ENCODE measurements at places on chromosomes 11 and 22.
A peak's percentile ranks its signal among the peaks of the same experiment; 100 is the strongest.

DNA sequence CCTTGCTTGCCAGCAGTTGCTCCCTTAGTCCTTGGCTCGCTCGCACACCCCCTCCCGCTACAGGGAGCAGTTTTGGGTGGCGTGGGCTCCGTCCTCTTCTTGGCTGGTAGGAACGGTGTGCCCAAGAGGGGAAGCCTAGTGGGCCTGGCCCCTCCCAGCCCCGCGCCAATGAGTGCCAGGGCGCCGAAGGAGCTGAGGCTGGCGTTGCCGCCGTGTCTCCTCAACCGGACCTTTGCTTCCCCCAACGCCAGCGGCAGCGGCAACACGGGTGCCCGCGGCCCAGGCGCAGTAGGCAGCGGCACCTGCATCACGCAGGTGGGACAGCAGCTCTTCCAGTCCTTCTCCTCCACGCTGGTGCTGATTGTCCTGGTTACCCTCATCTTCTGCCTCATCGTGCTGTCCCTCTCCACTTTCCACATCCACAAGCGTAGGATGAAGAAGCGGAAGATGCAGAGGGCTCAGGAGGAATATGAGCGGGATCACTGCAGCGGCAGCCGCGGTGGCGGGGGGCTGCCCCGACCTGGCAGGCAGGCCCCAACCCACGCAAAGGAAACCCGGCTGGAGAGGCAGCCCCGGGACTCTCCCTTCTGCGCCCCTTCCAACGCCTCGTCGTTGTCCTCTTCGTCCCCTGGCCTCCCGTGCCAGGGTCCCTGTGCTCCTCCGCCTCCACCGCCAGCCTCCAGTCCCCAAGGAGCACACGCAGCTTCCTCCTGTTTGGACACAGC lies 1.6 kb downstream of the C11orf87 start:
- DNase-seq: no peak

DNA sequence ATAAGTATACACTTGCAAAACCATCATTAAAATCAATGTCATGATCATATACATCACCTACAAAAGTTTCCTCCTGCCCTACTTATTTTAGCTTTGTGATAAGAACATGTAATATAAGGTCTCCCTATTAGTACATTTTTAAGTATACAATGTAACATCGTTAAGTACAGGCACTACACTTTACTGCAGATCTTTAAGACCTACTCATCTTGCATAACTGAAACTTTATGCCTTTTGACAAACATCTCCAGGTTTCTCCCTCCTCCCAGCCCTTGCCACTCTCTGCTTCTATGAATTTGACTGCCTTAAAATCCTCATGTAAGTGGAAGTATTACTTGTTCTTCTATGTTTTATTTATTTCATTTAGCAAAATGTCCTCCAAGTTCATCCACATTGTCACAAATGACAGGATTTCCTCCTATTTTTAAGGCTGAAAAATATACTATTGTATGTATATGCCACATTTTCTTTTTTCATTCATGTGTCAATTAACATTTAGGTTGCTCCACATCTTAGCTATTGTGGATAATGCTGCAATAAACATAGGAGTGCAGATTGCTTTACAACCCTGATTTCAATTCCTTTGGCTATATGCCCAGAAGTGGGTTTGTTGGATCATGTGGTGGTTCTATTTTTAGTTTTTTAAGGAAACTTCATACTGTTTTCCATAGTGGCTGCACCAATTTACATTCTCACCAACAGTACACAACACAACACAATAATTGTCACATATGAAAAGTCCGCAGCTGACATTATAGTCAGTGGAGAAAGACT lies 471.1 kb upstream of the ANO3 start:
- no peak for DNase-seq

- no peak for DNase-seq
Measured at GRCh38 chr11:90135016-90135415, 553 bp downstream of the NAALAD2 start.

GRCh38 chr11:46222490-46223251 lies 54.8 kb upstream of the CREB3L1 start:
- DNase-seq: no peak

- DNase-seq: no peak
Measured at GRCh38 chr11:3795131-3796001, 2.0 kb downstream of the NUP98 start.

DNA sequence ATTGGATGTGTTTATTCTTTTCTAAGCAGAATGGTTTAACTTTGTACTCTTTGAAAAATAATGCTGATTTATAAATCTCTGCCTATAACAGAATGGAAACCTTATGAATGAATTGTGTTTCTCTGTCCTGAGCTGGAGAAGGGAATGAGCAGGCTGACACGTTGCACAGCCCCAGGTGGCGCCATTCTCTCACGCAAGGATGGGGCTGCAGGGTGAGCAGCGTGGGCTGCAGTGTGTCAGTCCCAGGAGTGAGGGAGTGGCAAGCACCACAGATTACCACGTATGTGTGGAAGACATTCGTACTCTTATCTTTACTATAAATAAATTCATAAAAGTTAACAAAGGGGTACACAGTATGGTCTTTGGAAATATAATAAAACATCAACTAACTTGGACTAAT lies 33.4 kb downstream of the FDX1 start:
- DNase-seq: peak; percentile 11

DNA sequence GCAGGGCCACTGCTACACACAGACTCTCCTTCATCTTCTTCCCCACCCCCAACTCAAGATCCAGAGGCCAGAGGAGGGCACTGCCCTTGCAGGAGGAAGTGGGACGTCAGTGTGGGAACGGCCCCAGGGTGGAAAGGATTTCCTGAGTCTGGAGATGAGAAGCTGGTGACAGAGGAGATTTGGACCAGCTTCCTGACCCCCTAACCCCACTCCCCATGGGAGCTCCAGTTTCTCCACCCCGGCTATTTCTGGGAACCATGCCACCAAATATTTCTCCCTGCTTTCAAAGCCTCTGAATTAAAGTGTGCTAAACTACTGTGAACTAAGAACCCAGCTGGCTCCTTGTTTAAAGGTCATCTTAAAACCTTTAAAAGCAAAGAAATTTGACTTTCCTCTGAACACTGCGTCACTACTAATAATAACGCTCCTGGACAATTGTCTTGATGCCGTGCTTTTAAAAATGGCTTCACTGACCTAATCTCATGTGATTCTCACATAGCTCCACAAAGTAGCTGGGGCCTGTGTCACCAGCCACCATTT lies 46.6 kb downstream of the CWC15 start:
- no peak for DNase-seq

DNA sequence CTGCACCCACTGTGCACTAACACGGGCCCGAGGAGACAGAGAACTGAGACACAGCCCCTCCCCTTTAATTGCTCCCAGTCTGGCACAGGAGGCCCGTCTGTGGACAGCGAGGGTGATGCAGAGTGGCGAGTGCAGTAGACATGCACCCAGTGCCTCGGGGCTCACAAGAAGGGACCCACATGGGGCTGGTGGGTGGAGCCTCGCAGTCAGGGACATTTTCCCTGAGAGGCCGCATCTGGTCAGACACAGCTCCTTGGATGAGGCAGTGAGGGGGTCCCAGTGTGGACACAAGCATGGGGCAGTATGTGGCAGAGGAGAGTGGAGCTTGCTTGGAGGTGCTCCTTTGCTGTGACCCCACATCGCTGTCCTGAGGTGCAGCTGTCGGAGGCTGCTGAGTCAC lies 54.8 kb downstream of the SBF1 start:
- no peak for DNase-seq

DNA sequence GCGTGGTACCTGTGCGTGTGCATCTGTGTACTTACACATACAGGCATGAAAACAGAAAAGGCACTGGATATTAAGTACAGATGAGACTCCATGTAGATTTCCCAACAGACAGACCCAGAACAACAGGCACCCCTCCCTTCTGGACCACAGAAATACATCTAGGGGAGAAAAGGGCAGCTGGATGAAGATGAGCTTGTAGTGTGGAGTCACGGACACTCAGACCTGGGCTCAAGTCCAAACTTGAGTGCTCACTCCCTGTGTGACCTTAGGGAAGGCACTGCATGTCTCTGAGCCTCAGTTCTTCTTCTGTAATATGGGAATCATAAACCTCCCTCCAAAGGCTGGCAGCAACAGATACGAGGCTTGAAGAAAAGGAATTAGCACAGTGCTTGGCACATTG lies 108.9 kb downstream of the GALNT18 start:
- DNase-seq: no peak

DNA sequence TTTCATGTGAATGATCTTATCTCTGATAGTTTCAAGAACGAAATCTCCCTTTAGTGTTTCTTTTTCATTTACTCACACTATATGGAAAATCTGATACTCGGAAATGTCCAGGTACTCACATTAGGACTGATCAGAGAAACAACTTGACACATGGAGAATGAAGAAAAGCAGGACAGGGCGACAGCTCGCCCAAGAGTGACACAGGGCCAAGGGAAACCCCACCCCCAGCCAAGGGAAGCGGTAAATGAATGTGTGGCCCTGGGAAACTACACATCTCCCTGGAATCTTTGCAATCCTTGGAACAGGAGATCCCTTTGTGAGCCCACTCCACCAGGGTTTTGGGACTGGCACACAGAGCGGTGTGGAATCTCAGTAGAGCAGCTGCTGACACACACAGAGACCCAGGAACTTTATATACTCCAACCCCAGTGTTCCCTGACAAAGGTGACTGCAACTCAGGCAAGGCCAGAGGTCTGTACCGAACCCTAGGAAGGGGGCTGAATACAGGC lies 303.7 kb upstream of the ARHGAP42 start:
- DNase-seq: no peak

DNA sequence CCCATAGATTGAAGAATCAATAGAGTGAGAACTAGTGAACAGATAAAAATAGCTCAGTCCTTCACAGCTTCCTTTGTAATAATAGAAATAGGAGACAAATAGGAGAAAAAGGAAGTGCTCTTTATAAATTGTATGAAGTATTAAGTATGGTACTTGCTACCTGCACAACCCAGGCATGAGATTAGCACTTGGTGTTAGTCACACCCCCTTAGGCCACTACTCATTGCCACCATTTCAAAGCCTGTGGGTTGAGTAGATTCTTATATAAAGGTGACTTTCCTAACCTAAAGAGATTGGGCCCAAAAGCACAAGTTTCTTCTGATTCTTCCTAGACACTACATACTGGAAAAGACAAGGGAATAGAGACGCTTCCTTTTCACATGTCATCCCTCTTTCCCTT lies 37.7 kb upstream of the ADORA2A start:
- no peak for DNase-seq

- no peak for DNase-seq
Measured at GRCh38 chr22:24878969-24879368, 67.5 kb downstream of the LHFPL7 start.

DNA sequence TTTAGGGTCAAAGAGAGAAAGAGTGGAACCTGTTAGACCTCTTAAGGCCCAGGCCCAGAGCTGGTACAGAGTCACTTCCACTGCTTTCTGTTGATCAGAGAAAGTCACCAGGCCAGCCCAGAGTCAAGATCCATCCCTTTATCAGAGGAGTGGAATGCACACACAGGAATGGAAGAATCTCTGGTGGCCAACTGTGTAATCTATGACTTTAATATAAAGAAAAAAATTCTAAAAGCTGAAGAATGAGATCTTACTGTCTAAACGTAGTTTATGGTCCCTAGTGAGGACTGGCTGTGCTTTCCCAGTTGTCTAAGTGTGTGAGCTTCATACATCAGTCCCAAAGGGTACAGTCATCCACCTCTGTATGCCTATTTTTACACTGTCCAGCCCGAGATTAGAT lies 51.0 kb downstream of the PPFIBP2 start:
- DNase-seq: no peak

DNA sequence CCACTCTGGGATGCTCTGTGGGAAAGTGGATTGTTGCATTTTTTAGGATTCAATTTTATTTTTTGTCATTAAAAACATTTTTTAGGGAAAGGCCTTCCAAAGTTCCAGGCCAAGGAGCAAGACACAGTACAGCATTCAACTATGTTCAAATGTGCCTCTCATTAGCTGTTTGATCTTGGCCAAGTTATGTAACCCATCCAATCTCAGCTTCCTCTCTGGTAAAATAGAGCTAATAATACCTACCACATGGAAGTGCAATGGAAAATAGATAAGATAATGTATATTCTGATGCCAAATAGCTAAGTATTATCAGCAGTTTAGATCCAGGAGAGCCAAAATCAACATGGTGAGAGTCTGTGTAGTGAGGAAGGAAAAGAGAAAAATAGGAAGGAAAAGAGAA lies 220.3 kb upstream of the SESN3 start:
- DNase-seq: no peak

- DNase-seq: no peak
Measured at GRCh38 chr11:126518071-126518971, 162.8 kb downstream of the ST3GAL4 start.

DNA sequence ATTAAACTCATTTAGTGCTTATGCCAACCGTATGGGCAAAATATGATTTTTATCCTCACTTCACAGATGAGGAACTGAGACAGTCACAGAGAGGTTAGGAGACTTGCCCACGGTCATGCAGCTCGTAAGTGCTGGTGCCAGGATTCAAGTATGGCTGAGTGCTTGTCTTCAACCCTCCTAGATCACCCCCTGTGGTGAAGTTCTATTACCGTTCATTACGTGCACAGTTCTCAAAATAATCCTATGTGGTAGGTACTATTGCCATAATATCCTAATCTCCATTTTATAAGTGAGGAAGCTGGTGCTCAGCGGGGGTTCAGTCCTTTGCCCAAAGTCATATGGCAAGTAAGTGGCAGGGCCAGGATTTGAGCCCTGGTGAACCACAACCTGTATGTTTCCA lies 1.5 kb downstream of the MIEF1 start:
- DNase-seq: no peak

DNA sequence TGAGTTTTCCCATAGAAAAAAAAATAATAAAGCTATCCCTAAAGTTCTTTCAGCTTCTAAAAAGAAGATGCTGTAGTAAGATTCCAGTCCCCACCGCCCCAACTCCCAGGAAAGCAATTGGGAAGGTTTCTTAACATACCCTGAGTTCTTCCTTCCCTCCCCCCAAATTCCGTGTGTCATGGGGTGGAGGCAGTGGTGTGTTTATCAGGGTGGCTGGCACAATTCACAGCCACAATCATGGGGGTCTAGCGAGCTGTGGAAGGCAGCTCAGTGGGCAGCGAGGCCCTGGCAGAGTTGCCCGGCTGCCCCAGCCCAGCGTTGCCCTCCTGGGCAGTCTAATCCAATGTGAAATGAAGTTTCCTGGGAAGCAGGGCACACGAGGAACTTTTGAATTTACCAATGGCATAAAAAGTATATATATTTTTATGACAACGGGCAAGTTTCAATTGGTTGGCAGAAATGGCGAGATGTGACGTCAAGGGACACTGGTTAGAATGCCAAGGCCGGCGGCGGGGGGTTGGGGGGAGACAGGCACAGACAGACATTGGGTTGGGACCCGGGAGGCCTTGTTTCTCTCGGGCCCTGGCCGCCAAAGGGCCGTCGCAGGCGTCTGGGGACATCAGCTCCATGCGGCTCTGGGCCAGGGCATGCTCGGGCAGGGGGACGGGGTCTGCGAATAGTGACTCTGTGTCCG lies 80.7 kb upstream of the PPARA start:
- no peak for DNase-seq

GRCh38 chr11:3073029-3073435 lies 15.8 kb upstream of the CARS1 start:
- DNase-seq: no peak

DNA sequence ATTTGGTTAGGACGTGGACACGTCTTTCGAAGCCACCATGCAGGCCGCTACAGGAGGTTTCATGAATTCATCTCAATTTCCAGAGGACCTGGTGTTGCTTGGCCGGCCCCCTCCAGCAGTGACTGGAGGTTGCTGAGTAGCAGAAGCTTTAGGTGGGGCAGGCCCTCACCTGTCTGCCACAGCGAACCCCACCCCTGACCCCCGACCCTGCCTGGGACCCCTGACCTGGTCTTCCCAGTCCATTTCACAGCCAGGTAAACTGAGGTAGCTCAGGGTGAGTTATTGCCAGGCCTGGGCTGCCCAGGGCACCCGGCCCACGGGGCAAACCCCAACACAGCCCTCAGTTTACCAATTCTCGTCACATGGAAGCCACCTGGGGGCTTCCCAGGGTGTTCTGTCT lies 39.1 kb upstream of the SMIM38 start:
- DNase-seq: no peak

Data from CD4-positive, alpha-beta T cell treated with Interleukin-4 for 4 hours (primary cell).